ENCODE measurements at places on chromosomes 6 and 20.

GRCh38 chr6:156880913-156881312 lies 103.7 kb downstream of the ARID1B start:
- no peak for ATAC-seq

DNA sequence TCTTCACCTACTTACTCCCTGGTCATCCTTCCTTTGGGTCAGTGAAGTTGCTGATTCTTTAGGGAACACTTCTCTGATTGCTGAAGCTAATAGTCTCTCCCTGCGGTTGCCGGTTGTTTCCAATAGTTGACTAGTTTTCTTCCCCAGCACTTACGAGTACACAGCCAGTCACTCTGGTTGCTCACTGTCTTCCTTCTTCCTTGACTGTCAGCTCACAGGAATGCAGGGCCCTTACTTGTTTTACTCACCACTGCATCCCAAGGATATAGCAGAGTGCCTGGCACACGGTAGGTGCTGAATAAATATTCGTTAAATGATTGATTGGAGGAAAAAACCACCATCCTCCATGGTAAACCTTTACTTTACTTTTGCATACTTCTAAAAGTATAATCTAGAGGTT lies 345.0 kb downstream of the QKI start:
- no peak for ATAC-seq

- ATAC-seq = no peak
Observed at GRCh38 chr6:149235130-149235561, 82.4 kb upstream of the TAB2 start.

GRCh38 chr6:47075741-47076421 lies 33.7 kb upstream of the ADGRF1 start:
- no peak for ATAC-seq

GRCh38 chr6:56866917-56867522 lies 87.9 kb upstream of the BEND6 start:
- no peak for ATAC-seq

DNA sequence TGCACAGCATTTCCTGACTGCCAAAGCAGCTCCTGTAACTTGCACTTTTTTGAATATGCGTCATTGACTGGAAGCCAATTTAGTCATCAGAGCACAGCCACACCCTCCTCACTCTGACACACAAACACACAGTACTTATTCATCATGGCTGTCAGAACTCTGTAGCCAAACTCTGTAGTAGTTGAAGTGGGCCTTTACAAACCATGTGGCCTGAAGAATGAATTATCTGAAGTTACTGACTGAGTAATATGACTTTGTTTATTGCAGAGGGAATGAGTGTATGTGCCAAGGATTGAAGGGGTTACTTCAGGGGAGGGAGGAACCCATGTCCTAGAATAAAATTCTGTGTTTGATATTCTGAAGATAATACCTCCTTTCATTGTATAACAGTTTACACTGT lies 102.7 kb downstream of the FIG4 start:
- peak; percentile 63 for ATAC-seq

GRCh38 chr20:64050261-64051032 lies 1.0 kb upstream of the SOX18 start:
- no peak for ATAC-seq

- no peak for ATAC-seq
Observed at GRCh38 chr20:22515264-22515663, 69.1 kb downstream of the FOXA2 start.

- ATAC-seq = no peak
Observed at GRCh38 chr20:24755411-24755922, 193.6 kb upstream of the CST7 start.

DNA sequence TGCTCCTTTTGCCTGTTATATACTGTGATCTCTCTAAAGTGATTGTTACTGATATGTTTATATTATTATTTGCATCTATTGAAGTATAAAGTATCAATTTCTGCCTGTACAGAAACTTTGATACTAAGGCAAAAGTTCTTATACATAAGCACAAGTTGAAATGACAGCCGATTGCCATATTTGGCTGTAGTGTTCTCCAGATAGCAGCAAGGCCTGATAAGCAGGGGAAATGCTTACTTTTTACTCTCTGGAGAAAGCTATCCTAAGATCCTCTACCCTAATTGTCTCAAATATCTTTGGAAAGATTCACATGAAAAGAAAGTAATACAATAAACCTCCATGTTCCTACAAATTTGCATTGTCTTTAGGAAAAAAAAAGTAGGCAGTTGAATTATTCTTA lies 31.4 kb downstream of the SENP6 start:
- ATAC-seq = no peak

DNA sequence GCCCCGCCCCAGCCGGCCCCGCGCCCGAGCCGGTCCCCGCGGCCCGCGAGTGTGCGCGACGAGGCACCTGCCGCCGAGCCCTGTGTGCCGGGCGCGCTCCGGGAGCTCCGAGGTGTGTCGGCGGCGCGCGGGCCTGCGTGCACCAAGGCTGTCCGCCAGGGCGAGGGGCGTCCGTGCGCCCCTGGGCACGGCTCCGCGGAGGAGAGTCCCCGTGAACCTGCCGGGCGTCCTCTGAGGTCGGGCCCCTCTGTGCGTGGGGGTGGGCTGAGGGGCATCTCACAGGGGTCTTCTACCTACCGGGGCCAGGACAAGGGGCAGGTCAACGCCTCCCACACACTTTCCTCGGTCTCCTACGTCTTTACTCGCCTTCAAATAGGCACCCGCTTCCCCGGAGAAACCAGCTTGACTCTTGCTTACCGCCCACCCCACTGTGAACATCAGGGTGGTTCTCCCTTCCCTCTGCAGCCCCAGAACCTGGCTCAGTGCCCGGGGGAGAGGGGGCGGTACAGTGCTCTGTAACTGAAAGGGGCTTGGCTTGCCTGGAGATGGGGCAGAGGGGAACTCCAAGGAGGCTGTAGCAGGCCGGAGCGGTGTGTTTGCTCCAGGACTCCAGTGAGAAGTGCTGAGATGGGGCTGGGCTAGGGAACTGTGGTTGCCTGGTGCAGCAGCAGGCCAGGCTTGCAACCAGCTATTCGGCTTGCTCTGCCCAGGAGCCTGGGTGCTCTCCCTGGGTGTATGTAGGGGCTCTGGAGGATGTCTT lies at the start of gene SAMD10:
Gene SAMD10 (minus strand): TSS at position 86 of the 760 bp plus-strand sequence. CDS start 175 bp downstream, outside the sequence.
- ATAC-seq = peak; percentile 22

DNA sequence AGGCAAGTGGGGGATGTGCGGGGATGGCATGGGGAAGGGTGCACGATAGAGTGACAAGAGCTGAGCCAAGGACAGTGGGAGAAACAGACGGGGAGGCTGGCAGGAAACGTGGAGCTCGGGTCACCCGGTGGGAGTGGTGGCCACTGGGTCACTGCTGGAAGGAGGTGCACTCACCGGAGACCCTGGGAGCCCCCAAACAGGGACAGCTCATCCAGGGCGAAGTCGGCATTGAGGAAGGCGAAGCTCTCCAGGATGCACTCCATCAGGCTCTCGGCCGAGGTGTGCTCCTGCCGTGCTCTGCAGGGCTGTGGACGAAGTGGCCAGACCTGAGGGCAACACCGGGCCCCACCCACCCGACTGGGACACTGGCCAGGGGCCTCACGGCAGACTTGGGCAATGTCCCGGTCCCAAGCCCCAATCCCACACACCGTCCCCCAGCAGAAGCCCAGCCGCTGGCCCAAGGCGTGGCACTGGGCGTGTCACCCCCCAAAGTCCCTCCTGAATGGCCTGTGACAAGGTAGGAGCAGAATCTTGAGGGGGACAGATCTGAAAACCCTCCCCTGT lies 87.3 kb downstream of the PTPN1 start:
- no peak for ATAC-seq

- peak; percentile 47 for ATAC-seq
Observed at GRCh38 chr6:3061501-3061941, 6.8 kb upstream of the RIPK1 start.

DNA sequence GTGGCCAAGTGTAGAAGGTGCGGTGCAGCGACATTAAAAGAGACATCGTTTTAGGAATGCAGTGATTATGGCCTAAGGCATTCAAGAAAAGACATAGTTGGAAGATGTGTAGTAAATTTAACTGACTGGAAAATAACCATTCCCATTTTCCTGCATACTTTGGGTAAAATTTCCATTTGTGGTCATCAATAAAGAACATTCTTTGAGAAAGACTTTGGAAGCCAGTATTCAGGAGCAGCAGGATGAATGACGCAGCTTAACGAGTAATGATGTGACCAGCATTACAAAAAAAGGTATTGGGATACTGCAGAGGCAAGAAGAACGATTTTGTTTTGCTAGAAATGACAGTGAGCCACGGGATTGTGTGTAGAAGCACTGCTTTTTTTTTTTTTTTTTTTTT lies 7.0 kb upstream of the RWDD1 start:
- no peak for ATAC-seq

- ATAC-seq = no peak
Observed at GRCh38 chr6:100724696-100725095, 156.4 kb downstream of the ASCC3 start.

DNA sequence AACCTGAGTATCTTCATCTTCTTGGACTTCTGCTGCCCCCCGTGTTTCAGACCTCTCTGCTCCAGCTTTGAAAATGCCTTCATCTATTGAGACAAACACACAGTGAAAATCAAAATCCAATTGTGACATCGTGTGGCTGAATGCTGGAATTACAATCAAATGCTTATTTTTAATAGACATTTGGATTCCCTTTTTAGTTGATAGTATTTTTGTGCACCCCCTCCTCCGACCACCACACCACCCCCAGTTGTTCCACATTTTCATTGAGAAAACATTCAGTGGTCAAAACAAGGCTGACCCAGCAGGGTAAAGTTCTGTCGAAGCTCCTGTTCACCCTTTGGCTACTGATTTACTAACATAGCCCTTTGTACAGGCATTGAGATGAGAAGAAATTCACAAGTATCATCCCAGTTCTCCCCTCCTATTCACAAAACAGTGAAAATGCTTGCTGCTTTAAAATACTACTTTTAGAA lies 79.0 kb downstream of the NRSN1 start:
- ATAC-seq = no peak

DNA sequence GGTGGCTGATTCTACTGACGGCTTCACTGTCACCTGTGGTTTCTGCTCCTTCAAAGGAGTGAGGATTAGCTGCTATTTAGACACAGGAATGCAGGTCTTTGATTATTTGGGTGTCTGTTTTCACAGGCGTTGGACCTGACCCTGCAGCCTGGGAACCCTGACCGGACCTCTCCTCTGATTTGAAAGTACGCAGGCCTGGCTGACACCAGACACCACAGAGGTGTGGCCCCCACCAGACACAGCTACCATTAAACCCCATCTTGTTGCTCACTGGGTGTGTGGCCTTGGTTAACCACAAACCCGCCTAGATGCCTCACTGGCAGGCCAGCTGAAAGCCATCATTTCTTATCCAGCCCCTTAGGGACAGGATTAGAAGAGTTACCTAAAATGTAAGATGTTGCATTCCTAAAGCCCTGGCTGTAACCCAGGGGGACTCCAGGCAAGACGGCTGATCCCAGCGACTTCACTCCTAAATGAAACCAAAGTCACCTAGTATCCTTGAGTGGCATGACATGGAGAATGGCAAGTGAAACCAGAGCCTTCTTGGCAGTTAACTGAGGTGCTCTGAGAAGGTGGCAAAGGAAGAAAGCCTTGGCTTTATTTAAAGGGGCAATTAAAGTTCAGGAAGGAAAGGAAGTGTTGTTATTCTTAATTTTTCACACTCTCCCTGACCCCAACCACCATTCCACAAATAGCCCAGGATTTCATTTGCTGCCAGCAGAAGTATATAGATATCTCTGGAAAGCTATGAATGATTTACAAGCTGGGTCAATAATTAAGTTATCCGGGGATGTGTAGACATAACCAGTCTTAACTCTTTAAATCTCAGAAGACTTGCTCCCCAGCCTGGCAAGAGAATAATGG lies 169.9 kb downstream of the QRSL1 start:
- ATAC-seq = no peak

- ATAC-seq = no peak
Observed at GRCh38 chr6:53924821-53925422, 130.1 kb downstream of the LRRC1 start.

DNA sequence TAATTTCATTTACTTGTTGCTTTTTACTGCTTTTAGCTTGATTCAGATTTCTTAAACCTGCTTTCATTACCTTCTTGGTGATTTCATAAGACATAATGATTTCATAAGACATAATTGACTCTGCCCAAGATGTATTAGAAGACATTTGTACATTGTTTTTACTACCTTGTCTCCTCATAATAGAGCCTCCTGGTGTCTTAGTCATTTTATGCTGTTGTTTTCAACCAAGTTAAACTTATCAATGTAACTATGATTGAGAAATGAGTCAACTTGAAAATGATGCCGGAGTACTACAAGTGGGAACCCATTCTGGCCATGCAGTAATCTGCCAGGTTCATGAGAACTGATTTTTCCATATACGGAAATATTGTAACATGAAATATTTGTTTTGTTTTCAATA lies 573.6 kb downstream of the MMUT start:
- ATAC-seq = no peak

DNA sequence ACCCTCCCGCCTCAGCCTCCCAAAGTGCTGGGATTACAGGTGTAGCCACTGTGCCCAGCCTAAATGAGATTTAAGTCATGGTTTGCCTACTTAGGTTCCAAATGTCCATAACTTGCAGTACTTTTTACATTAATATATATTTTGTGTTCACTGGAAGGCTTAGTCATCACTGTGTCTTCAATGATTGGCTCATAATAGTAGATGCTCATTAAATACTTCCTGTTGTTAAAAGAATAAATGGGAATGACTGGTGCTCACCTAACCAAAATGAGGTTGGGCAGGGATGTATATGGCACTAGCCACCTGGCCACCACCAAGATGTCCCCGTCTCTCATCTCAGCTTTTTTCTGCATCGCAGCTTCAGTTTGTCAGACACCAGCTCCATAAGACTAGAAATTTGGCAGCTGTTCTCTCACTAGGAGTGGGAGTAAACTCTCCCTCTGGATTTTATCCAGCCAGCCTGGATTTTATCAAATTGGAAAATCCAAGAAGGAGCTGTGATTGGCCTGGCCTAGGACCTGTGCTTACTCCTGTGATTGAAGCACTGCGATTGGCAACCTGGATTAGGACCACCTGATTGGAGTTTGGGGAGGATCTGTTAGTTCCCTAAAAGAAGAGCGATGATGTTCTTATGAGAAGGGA lies 1.1 kb upstream of the GLO1 start:
- no peak for ATAC-seq

GRCh38 chr6:137976430-137976829 lies 109.4 kb downstream of the TNFAIP3 start:
- no peak for ATAC-seq

DNA sequence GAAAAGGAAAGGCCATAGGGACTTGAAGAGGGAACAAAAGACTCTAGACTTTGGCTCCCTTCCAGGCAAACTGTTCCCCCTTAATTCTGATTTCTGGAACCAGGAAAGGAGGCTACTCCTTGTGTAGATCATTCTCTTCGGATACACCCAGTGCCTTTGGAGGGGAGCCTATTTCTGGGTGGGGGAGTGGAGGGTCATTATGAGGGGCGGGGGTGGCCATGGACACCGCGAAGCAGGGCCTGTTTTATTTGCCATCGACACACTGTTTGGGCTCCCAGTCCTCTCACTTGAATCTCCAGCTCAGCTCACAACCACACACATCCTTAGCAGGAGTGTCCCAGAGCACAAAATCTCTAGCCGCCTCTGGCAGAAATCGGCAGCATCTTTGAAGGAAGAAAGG lies 132.3 kb downstream of the PXDC1 start:
- ATAC-seq = no peak
